ENCODE measurements at places on chromosomes 5 and 9.

DNA sequence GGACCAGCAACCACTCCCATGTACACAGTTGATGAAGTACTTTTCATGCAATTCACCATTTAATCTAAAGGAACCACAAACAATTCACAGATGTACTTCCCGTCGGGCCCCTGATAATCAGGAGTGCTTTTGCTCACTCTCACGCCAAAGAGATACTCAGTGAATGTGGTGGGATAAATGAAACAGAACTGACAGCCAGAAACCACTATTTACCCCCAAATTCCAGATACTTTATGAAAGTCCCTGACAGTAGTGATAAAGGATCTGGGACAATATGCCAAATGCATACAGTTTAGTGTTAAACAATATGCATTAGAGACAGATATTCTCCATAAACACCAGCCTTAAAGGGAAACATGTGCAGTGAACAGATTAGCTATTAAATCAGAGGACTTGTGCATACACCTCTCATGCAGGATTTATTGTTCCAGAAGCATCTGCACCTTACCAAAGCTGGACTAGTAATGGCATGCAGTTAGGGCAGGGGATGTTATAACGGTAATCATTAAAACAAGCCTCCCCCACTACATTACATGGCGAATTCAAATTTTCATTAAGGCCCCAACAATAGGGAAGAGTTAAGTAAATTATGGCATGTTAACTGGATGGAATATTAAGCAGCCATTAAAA lies 74.0 kb upstream of the SLC25A51 start:
- H3K36me3 ChIP-seq = peaks cover 1% of the 10 kb centered on the region
- no peak for DNase-seq
- no peak overlapping the region for H3K27ac ChIP-seq
- H3K4me1 ChIP-seq = no peaks in the 10 kb centered on the region

- DNase-seq = no peak
These were observed 938 bp downstream of the LPAR1 start for GRCh38 chr9:111037356-111037707.

DNA sequence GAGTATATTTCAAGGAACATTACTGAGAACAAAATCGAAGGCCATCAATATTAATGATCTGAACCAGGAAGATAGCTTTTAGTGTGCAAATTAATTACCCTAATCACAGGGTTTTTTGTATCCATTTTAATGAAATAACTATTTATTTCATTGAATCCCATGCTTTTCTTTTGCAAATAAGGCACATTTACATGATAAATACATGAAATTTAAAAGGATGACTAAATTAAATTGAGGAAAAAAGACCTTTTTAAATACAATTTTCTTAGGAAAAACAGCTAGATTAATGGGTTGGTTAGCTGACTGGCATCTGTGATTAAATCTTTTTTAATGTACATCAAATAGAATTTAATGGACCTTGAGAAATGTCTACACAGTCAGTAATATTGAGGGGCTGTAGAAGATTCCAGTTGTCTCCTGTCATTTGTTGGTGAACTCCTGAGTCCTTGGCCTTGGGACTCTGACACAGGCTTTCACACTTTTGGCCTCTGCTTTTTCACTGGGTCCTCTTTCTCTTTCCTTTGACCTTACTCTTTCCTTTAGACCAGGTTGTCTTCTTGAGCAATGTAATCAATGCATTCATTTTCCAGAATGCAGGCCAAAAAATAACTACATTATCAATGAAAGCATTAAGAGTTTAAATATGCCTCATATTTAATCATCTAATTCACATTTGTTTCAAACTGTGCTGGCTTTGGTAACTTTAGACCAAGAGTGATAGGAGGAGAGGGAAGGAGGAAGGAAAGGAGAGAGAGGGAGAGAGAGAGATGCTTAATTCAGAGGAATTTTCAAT lies 511.5 kb downstream of the ZNF608 start:
- no peaks in the 10 kb centered on the region for H3K36me3 ChIP-seq
- DNase-seq = no peak
- H3K4me1 ChIP-seq = no peaks in the 10 kb centered on the region

DNA sequence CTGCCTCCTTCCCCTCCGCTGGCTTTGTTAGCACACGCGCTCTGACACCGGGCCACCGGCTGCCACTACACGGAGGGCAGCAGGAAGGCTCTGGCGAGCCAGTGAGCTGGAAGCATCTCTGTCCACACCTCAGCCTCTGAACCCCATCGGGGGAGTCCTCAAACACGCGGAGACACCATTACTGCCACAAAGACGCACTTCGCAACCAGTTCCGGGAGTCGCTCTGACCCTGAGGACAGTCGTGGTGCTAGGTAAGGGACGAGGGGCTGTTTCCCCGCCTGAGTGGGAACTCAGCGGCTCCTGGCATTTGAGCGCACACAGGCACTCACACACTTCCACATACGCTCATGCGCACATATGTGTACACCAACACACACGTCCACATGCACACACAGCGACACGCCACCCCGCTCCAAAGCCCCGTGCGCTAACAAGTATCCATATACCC lies 160.0 kb downstream of the C9orf152 start:
- peak overlapping the region; percentile 75 for H3K27ac ChIP-seq
- peaks cover 10% of the 10 kb centered on the region for H3K27me3 ChIP-seq
- peaks cover 36% of the 10 kb centered on the region for H3K4me1 ChIP-seq

DNA sequence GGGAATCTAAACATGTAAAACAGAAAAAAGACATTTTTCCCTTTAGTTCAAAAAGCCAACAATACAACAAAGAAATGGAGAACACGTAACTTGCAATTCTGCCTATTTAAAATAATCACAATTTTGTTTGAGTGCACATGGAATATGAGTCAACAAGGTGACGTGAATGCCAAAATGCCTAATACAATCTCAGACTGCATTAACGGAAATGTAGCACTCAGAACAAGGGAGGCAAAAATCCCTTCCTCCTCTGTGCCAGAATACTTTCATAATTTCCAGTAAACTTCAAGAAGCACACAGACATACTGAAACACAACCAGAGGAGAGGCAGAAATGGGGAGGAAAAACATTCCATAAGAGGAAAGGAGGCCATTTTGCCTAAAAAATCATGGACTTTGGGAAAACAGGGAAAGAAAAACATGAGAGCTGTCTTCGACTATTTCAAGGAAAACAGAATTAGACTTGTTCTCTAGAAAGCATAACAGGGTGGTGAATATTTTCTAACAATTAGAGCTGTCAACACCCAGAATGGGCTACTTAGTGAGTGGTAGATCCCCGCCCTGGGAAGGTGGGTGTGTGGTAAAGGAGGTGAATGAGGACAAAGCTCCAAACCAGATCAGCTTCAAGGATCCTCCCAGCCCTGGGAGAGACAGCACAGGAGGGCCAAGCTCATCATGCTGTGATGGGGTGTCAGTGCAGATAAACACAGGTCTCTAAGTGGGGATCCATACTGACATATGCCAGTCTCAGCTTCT lies 48.2 kb downstream of the ABCA1 start:
- H3K27ac ChIP-seq = no peak overlapping the region
- no peak for DNase-seq
- H3K4me3 ChIP-seq = no peak overlapping the region
- H3K27me3 ChIP-seq = no peaks in the 10 kb centered on the region

DNA sequence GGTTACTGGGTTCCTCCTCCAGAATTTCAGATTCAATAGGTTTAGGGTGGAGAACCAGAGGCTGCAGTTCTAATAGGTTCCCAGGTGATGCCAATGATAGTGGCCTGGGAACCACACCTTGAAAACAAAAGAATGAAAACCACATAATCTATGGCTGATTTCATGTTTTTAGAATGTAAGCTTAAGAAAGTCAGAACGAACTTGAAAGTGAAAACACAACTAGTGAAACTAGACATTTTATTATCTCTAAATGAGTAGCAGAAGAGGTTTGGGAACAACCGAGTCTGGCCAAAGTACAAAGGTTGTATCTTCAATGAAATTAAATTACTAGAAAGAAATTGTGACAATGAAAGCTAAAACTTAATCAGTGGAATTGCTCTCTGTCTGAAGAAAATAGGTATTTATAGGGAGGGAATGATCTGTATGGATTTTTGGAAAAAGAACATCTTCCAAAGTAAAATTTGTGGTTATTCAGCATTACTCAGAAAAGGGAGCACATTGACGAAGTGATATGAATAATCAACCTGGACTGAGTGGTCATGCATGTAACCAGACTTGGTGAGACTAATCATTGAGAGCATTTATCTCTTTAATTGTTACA lies 24.9 kb upstream of the CEP120 start:
- peaks cover 33% of the 10 kb centered on the region for H3K4me1 ChIP-seq
- no peaks in the 10 kb centered on the region for H3K36me3 ChIP-seq
- peak overlapping the region; percentile 19 for H3K4me3 ChIP-seq
- DNase-seq = peak; percentile 42

DNA sequence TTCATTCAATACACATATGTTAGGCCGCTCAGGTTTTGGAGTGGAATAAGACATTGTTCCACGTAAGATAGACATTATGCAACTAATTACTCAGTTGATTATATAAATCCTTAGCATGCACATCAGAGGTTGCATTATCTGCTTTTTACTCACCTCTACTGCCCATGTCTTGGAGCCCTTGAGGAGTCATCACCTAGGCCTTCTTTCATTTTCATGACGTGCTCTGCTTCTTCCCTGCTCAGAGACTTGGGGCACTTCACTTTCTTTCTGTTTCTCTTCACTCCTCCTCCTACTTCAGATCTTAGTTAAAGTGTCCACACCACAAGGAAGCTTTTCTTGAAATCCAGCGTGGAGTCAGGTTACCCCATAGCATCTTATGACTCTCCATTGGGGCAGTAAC lies 241.1 kb downstream of the TLR4 start:
- H3K27ac ChIP-seq = no peak overlapping the region
- H3K4me1 ChIP-seq = no peaks in the 10 kb centered on the region
- H3K4me3 ChIP-seq = no peak overlapping the region
- no peaks in the 10 kb centered on the region for H3K27me3 ChIP-seq
- H3K36me3 ChIP-seq = no peaks in the 10 kb centered on the region

DNA sequence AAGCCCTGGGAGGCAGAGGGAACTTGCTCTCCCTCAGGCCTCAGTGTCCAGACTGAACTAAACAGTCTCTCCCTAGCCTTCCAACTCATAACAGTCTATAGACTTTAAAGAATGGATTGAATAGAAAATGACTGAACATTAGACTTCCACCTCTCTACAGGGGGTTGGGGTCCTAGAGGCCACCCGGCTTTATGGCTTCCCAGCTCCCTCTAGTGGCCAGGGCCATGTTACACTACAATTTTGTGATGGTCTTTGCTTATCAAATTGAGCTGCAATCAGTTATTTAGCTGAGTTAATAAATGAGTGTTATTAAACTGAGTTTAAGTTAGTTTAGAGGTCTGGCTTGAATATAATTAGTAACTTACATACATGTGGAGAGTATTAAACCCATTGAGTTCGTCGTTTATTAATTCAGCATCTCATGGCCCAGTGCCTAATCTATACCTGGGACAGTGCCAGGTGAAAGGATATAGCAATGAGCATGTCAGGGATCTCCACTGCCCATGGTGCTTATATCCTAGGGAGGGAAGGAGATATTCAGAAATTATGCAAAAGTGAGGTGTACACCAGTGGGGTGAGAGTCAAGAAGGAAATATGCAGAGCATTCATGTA lies 105.2 kb downstream of the SH3TC2 start:
- no peaks in the 10 kb centered on the region for H3K4me1 ChIP-seq
- peak; percentile 68 for DNase-seq
- H3K27me3 ChIP-seq = no peaks in the 10 kb centered on the region
- H3K36me3 ChIP-seq = no peaks in the 10 kb centered on the region
- no peak overlapping the region for H3K27ac ChIP-seq

DNA sequence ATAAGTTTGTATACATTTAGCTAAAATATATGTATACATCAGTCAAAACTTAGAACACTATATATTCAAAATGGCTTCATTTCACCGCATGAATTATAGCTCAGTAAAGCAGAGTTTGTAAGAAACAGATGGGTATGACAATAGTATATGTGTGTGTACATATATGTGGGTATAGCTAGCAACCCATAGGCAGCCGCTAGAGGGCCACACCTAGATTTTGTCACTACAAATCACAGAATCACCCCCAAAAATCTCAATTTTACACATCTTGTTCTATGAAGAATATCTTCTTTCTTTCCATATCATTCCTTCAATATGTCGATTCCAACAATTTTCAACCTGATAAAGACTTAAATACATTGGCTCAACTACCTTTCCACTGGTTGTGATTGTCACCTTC lies 357.8 kb upstream of the CCNG1 start:
- H3K4me3 ChIP-seq = no peak overlapping the region
- no peaks in the 10 kb centered on the region for H3K27me3 ChIP-seq
- DNase-seq = peak; percentile 15
- H3K27ac ChIP-seq = no peak overlapping the region

GRCh38 chr5:82274343-82275211 lies 3.6 kb downstream of the RPS23 start:
- H3K4me1 ChIP-seq = peaks cover 39% of the 10 kb centered on the region
- H3K27ac ChIP-seq = peak overlapping the region; percentile 43
- DNase-seq = peak; percentile 17
- no peak overlapping the region for H3K4me3 ChIP-seq

GRCh38 chr9:16768816-16769215 lies 101.7 kb downstream of the BNC2 start:
- DNase-seq = no peak
- H3K4me3 ChIP-seq = no peak overlapping the region
- no peaks in the 10 kb centered on the region for H3K36me3 ChIP-seq
- no peak overlapping the region for H3K27ac ChIP-seq

DNA sequence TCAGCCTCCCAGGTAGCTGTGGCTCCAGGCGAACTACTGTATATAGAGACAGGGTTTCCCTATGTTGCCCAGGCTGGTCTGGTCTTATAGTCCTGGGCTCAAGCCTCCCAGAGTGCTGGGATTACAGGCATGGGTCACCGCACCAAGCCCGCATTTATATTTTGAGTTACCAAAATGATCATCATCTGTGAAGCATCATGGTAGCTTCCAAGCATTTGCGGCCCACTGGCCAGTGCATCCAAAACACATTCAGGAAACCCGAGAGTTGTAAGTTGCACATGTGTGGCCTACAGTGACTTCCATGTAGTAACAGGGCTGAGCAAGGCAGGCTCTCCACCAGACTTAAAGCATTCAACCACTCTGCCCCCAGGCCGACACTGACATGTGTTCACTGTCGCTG lies 2.3 kb downstream of the BRD3OS start:
- no peak for DNase-seq
- peaks cover 6% of the 10 kb centered on the region for H3K36me3 ChIP-seq
- H3K27ac ChIP-seq = no peak overlapping the region
- peaks cover 4% of the 10 kb centered on the region for H3K4me1 ChIP-seq

DNA sequence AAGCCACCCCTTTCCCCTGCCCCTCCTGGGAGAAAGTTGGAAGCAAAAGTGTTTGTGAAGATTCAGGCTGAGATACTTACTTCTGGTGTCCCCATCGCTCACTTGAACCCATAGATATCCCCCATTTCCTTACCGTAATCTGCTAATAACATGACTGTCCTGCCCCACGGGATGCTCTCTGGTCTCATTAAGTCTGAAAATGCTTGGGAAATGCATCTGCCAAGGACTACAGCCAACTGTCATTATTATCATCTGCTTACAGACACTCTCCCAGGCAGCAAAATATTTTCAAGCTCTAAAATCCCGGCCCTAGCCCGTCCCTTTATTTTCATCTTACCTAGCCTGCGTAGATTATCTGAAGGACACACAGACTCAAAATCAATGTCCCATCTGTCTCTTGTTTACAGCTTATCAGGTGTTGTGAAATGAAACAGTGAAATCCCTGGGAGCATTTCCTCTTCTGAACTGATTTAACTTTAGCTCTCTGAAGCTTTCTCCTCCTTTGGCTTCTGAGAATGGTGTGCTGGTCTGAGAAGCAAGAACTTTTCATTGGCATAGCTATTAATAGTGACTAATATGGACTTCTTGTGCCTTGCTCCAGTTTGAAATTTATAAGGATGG lies 126.9 kb upstream of the OSMR start:
- no peak for DNase-seq
- H3K4me1 ChIP-seq = no peaks in the 10 kb centered on the region
- no peak overlapping the region for H3K27ac ChIP-seq
- no peak overlapping the region for H3K4me3 ChIP-seq
- H3K36me3 ChIP-seq = no peaks in the 10 kb centered on the region
- peaks cover 17% of the 10 kb centered on the region for H3K27me3 ChIP-seq
